ENCODE measurements at places on chromosomes 1 and 21.

DNA sequence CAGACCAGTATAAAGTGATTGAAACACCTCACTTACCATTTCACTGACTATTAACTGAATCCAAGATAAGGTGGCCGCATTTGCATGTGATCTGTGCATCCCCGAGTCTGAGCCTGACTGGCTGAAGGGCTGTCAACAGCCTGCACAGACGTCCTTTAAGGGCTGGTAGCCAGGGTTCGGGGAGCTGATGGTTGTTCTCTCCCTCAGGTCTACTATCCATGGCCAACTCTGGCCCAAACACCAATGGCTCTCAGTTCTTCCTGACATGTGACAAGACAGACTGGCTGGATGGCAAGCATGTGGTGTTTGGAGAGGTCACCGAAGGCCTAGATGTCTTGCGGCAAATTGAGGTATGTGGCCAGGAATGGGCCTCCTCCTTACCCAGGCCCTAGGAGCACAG, 14.0 kb downstream of the PPIE start:
- no peak for DNase-seq

DNA sequence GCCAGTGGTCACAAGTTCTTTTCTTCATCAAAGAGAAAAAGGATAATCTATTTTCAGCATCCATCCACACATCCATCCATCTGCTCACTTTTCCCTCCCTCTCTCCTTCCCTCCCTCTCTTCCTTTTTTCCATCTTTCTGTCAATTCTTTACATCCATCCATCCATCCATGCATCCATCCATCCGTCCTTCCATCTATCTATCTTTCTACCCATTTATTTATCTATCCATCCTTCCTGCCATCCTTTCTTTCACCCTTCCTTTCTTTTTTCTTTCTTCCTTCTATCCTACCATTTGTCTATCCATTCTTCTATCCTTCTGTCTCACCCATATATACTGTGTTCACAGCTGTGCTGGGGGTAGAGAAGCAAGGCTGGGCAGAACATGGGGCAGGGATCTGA, 212.4 kb upstream of the GALNT2 start:
- DNase-seq, result no peak

DNA sequence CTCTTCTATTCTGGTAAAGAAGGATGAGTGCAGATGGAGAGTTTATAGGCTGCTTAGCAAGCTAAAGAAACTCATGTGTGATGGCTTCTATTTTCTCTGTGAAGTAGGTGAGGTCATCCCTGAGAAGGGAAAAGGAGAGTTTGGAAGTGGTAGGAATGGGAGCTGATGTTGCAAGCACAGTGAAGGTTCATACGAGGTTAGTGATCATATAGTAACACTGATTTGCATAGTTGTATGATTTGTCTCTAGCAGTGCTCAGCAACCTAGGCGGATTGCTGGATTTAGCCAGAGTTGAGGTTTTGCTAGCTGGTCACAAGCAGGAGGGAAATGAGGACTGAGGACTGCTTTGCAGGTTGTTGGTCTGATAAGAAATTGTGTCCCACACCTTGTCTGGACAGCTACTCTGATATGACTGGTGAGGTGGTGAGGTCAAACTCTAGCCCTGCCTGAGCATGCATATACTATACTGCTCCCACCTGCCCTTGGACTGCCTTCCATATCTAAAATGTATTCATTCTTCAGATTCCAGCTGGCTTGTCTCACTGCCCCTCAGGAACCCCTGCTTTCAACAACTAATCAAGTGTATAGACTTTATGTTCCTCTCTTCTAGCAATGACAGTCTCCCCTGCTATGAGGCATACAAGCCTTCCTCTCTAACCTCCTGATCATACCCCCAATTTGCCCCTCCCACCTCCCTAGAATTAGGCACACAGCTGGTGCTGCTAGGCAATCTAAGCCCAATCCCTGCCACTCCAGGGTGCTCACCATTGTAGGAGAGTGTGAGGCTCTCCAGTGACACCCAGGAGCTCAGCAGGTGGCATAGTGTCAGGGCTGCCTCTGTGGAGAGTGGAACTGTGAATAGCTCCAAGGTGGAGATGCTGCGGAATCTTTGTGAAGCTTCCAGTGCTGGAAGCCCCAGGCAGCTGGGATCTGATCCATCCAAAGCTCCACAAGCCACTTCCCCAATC, 18.5 kb downstream of the LRRC41 start:
- no peak for DNase-seq

DNA sequence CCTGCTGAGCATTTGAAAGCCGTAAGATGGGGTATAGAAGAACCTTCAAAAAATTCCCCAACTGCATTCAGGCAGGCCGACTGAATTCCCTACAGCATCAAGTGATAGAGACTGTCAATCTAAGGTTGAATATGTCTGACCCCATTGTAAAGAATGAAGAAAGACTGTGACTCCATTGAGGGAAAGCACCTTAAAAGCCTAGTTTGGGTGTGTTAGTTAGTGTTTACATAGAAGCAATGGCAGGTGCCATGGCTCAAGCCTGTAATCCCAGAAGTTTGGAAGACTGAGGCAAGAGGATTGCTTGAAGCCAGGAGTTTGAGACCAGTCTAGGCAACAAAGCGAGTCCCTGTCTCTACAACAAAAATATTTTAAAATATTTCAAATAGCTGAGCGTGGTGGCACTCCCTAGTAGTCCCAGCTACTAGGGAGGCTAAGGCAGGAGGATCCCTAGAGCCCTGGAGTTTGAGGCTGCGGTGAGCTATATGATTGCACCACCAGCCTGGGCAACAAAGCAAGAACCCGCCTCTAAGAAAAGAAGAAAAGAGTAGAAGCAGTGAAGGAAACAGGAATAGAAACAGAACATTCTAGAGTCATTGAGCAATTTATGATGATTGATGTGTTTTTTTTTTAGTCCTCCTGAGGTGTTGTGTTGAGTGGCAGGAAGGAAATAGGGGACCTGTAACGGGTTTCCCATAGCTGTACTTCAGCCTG, 15.4 kb downstream of the POLR3GL start:
- no peak for DNase-seq

DNA sequence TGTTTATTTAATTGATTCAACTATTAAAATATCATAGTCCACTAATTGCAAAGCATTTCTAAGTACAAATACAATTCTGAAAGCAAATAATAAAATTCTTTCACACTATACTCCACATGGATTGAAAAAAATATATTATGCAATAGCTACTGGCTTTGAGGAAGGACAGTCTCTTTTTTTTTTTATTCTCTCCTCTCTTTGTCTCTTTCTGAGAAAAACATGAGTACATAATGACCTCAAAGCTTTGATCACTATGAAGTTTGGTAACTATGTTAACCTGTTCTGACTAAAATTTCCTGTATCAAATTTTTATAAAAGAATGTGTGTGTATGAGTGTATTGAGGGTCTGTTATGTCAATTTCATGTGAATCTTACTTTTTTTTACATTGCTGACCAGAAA, 96.2 kb downstream of the RGS2 start:
- no peak for DNase-seq

DNA sequence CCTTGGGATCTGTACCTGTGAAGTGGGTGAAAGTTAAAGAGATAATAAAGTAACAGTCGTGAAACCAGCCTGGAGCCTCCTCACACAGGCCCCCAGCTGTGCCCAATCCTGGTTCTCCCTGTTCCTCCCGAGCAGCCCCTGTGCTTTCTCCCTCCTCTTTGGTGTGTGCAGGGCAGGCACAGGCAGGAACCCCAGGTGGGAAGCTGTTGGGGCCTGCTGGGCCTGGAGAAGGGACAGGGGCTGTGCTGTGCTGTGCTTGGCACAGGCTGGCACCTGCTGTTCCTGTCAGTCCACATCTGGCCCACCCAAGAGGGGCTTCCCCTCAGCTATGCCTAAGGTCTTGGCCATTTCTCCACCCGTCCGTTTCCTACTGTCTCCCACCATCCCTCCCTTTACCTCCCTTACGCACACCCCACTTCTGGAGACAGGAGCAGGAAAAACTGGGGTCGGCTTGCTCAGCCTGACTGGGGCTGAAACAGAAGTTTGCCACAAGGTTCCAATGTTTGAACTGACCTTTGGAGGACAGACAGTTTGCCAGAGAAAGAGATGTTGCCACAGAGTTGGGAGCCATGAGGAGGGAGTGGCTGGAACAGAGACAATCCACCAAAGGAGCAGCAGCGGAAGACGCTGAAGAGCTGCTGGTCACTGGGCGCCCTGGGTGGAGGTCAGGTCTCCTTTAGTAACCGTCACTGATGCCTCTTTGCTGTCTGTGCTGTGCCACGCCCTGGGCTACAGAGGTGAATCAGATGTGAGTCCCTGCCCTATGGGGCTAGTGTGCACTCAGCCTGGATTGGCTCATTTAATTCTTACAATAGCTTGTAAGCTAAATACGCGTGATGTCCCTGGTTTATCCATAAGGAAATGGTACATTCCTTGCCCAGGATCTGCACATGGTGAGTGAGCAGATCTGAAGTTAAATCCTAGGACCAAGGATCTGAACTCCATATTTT, 18.8 kb upstream of the ARTN start:
- no peak for DNase-seq

DNA sequence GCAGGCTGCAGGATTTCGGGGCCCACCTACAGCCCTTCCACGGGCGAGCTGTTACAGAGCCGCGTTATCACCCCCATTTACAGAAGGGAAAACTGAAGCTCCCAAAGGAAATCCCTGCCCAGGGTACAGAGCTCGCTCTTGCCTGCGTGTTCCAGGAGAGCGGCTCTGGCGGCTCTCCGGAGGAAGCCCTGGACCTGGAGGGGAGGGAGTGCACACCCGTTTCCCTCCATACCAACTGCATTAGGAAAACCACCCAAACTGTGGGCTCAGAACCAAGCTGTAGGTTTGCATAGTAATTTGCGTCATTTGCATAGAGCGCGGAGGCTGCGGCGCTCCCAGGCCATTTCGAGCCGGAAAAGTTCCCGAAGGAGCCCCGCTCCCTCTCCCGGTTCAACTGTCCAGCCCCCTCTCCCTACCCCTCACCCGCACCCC, 24.7 kb upstream of the ADGRB2 start:
- peak; percentile 41 for DNase-seq

DNA sequence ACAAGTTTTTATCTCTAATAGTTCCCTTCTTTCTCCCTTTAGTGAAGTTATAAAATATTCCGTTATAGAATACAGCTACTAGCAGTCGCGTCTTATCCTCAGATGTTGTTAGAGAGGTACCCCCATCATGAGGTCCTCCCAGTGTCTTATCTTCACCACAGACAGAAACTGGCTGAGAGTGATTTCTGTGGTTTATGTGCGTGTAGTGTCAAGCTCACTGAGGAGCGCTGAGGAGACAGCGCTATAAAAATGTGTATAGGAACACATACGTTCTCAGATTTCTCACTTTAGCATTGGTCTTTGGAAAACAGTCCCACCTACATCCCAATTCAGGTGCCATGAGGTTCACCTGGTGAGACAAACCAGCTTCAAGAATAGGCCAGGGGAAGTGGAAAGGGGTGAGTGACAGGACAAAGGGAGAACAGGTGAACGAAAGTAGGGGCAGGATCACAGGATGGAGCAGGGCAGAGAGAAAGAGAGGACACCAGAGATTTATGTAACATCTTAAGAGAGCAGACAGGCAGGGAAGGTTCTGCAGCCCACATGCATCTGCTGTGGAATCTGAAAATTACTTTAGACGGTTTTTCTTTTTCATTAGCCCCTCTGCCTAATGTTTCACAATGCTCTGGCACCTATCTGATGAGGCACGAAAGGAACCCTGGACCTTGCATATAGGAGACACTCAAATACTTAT, 2.7 kb upstream of the PLEKHO1 start:
- DNase-seq, result no peak

DNA sequence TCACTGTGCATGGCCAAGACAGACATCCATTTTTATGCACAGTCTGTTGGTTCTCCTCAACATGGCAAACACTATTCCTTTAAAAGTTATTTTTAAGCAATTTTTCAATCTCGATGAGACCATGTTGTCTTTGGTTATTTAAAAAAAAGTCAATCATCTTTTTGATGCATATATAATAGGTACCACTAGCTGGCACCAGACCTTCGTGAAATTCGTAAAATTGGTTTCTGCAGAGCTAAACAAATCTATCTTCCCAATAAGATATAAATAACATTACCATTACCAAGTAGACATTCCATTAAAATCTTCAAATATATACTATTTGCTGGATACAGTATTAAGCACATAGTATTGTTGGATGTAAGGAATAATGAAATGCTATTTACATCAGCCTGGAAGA, 220.0 kb upstream of the GREM2 start:
- DNase-seq, result no peak

DNA sequence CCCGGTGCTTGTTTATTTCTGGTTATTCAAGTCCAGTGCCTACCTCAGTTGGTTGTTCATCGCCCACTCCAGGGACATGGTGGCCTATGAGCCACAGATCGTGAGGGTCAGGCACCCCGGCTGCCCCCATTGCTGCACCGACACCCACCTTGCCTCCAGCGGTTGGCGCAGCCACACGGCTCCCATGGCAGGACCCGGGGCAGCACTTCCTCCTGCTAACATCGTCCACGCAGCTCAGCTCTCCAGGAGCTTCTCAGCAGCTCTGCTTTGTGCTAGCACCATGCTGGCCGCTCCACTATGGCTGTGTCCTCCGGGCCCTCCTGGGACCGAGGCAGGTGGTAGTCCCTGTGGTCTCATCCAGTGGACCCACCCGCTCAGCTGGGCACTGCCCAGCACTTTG, 13.9 kb upstream of the PRKCZ start:
- no peak for DNase-seq

- no peak for DNase-seq
Measured at GRCh38 chr1:61222240-61222639, 139.9 kb downstream of the NFIA start.

DNA sequence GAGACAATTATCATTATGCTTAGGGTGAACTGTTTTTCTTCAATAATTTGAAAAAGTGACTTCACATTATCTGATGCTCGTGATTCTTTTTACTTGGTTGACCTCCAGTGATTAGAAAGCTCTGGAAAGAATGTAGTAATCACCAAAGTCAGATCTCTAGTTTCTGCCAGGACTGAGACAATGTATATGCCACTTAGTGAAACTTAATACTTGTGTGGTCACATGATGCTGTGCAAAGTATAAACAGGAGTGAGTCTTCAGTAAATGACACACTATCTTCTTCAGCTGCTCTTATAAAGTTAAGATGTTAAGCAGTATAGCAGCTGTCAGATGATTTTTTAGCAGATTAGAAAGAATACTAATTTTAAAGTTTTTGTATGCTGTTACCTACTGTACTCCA, 17.2 kb downstream of the VCAM1 start:
- DNase-seq, result peak; percentile 3

DNA sequence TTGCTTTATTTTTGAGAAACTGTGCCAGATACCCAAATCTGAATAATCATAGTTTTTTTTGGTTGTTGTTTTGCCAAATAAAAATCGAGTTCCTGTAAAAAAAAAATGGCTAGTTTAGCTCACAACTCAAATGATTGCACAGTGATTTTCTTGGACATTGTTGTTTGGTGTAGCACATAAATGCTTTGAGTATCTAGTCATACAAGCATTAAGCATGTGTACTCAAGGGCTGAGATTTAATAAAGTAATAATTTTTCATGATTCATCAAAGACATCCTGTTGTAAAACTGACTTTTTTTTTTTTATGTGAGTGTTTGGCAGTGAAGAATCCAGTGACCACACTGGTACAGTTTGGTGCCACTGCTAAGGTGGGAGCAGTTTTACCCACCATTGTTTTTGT, 18.8 kb downstream of the ITSN1 start:
- DNase-seq, result no peak

- no peak for DNase-seq
Measured at GRCh38 chr1:8663915-8664329, 153.5 kb downstream of the RERE start.
